ENCODE measurements at places on chromosomes 4 and X.

DNA sequence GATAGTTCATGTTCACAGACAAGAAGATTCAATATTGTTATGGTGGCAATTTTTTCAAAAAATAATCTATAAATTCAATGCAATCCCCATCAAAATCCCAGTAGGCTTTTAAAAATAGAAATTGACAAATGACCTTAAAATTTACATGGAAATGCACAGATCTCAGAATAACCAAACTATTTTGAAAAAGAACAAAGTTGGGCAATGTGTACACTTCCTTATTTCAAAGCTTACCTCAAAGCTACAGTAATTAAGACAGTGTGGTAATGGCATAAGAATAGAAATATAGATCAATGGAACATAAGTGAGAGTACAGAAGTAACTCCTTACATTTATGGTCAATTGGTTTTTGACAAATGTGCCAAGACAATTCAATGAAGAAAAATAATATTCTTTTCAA, 39.0 kb downstream of the FRMD7 start:
- no peak for DNase-seq

- no peak for DNase-seq
Measured at GRCh38 chr4:155367608-155368007, 9.2 kb downstream of the MAP9 start.

DNA sequence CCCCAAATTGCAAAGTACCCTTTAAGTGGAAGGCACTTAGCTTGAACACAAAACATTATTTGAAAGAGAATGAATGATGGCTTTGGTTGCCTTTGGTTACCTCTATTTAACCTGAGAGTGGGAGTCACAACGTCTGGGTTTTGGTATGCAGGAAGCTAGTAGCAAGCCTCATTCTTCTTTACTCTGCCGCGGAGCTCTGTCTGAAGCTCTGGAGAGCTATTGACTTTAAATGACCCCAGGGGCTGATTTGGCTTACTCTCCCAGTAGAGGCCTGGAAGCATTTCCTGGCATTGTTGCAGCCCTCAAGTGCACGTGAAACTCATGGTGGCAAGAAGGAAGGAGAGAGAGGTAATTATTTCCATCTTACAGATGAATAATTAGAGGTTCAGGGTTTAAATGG, 81.8 kb upstream of the MAGEA4 start:
- DNase-seq, result no peak

- peak; percentile 65 for DNase-seq
Measured at GRCh38 chrX:40278340-40279090, 180.8 kb upstream of the BCOR start.

DNA sequence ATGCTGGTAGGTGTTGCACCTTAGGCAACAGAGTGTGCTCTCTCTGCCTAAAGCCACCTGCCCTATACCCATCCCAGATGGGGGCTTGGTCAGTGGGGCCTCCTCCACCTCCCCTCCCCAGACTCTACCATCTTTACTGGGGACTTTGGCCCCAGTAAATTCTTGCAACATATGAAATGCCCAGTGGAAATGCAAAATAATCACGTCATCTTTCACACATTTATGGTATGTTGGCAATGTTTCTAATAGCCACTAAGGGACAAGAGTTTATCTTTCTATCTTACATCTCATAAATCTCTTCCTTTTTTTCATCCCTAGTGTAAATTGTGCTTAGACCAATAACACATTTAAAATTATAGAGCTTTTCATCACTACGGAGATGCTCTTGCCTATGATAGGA, 103.0 kb upstream of the MAML3 start:
- DNase-seq, result no peak

GRCh38 chrX:39133971-39134370, 332.7 kb downstream of the MID1IP1 start:
- DNase-seq, result no peak

- no peak for DNase-seq
Measured at GRCh38 chrX:67613366-67613765, 69.5 kb downstream of the AR start.

DNA sequence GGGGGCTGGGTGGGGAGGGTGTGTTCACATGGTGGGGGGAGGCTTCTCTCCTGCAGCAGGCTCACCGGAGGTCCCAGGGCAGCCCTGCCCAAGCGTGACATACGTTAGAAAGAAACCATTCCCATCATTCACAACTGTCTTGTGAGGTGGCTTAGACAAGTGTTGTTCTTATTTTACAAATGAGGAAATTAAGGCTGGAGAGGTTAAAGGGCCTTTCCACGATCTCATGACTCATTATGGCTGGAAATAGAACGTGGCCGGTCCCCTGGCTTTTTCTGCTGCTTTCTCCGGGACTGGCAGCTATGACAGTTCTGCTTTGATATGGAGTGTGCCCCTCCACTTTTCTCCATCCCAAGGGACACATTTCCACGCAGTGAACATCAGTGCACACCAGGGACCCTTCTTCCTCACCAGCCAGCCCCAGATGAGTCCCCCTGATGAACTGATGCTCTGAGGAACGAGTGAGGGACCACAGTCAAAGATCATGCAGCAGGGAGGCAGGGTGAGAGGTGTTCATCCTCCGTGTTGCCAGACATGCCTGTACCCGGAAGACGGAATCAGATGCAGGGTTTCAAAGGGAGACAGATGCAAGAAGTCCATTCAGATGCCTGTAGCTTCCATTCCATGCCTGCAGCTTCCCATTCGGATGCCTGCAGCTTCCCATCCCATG, 64.0 kb upstream of the ACSL1 start:
- no peak for DNase-seq

- DNase-seq, result no peak
Measured at GRCh38 chr4:77473509-77473908, 132.1 kb upstream of the CXCL13 start.

GRCh38 chr4:39542611-39543012, 15.4 kb upstream of the UGDH start:
- DNase-seq, result no peak

- no peak for DNase-seq
Measured at GRCh38 chr4:41701983-41702382, 46.5 kb downstream of the PHOX2B start.

DNA sequence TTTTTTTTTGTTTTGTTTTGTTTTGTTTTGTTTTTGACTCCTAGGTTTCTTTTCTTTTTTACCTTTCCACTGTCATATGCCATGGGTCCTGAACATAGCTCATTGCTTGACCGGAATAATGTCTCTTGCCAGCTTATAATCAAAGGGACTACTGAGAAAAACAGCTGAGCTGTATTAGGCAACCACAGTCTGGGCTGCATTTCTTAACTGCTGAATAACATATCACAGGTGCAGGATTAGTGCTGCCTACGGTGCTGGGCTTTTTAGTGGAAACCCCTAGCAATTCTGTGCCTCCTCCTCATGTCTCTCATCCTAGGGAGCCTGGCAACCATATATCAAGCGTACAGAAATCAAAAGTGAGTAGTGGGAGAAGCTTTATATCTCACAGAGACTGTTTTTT, 333.5 kb downstream of the BMPR1B start:
- no peak for DNase-seq

DNA sequence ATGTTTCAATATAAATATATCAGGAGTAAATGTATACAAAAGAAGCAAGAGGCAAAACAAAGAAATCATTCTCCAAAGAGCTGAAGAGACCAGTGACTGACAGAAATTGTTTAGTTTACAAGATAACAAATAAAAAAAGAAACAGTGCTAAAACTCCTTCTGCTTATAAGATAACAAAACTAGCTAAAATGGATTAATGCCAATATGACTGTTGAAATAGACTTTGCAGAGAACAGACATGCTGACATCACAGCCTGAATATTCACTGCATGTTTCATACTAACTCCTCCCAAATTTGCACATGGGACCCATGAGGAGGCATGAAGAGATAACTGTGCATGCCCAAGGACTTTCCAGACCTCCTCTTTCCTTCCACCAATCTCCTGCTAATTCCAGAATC, 6.2 kb upstream of the GABRA4 start:
- DNase-seq, result no peak

DNA sequence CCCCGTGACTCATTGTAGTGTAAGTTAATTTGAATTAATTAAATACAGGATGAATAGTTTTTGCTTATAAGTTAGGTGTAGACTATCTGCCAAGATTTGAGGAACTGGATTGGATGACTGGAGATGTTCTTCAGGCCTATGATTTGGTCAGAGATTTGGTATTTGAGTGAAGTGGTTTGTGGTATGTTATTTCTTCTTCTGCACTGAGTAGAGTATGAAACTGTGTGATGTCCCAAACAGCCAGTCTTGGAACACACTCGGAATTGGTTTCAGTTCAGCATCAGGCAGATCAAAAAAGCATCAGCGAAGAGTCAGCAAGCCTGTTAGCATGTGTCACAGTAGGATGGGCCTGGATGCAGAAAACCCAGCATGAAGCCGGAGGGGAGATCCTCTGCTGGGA, 294.1 kb downstream of the ARHGAP10 start:
- no peak for DNase-seq

DNA sequence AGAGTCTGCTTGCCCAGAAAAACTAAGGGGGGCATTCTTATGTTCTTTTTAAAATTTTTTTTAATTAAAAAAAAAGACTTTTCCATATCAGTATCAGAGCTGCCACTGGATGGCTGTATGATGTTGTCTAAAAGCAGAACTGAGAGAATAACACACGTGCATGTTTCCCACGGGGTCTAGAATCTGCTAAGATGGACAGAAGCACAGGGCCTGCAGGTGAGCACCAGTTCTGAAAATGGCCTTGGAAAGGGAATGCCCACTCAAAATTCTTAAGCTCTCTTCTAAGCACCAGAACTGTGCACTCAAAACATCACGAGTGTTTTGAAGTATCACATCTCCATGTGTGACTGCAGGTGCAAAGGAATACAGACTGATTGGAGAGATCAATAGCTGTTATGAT, 61.1 kb downstream of the ARAP2 start:
- no peak for DNase-seq

GRCh38 chrX:30246769-30247489, at the start of gene MAGEB1:
MAGEB1 (plus strand) TSS chrX:30247146; CDS start chrX:30250494, 3,348 bp downstream.
- no peak for DNase-seq

DNA sequence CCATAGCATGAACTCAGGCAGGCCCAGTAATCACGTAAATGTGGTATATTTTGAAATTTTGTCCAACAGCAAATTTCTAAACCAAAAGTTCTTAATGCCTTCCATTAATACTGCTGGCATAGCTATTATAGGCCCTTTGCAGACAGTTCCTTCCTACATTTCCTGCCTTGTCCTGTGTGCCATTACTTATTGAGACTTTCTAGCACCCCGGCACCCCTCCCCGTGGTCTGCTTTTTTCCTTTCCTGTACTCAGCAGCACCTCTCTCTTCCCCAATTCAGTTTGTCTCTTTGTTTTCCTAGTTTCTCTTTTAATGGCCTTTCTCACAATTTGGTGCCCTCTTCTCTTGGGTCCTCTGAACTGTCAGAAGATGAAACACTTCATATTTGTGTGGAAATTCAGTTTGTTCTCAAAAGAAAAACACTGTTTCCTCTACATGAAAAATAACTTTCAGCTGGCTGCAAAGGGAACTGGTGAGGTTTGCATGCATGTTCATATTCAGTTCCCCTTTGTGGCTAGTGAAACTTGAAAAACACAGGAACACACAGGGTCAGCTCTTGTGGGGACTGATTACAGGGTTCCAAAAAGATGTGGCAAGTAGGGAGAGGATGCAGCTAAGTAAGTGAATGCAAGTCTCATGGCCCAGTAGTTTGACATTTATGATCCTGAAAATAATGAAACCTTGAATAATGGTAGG, 17.1 kb downstream of the GPR34 start:
- no peak for DNase-seq

GRCh38 chr4:38670939-38671591, 7.1 kb downstream of the KLF3 start:
- DNase-seq, result no peak

- DNase-seq, result no peak
Measured at GRCh38 chr4:166930464-166930863, 303.8 kb downstream of the SPOCK3 start.

DNA sequence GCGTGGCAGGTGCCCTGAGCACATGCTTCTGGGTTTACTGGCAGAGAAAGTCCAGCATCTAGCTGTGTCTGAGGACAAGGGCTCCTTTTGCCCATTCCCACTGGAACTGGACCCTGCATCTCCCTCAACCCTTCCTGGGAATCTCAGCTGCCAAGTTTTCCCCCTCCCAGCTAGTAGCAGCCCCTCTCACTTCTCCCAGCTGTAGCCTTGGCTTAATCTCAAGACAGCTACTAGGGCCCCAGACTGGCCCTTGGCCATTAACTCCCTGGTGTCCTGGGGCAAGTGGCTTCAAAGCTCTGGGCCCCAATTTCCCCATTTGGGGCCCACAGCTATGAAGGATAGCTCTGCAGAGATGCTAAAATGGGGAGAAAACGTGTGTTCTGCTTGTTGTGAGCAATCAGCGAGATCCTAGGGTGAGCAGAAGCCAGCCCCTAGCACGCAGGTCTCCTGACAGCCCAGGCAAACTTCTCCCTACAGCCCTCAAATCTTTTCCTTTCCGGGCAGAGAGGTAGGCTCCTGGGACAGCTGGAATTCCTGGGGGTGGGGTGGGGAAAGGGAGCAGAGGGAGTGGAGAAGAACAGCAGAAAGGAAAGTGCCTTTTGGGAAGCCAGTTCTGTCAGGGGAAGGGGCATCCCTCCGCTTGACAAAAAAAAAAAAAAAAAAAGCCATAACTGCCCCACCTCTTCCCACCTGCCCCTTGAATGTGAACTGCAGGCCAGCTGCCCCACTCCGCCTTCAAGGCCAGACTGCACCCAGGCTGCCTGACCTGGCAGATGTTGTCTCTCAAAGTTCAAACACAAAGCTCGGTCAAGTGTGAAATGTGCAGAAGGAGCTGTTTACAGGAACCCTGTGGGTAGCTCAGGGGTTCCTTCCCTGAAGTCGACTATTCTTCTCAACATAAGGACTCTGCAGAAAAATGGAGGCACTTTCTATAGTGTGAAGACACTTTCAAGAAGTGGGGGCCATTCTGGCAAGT, 16.6 kb downstream of the FGD1 start:
- DNase-seq, result no peak

DNA sequence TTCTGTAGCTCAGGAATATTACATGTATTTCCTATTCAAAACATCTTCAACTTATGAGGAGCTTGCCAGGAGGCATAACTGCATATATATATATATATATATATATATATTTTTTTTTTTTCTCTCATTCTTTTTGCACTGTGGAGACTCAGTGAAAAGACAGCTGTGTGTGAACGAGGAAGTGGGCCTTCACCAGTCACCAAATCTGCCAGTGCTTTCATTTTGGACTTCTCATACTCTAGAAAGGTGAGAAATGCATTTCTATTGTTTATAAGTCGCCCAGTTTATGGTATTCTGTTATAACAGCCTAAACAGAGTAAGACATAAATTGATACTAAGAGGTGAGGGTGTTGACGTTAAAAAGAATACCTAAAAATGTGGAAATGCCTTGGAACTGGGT, 710.6 kb downstream of the TRAM1L1 start:
- DNase-seq, result no peak

- no peak for DNase-seq
Measured at GRCh38 chr4:39682138-39682537, 15.8 kb upstream of the UBE2K start.

GRCh38 chrX:155313766-155314165, 20.6 kb downstream of the CLIC2 start:
- no peak for DNase-seq

- no peak for DNase-seq
Measured at GRCh38 chr4:105088110-105088879, 58.4 kb upstream of the TET2 start.

GRCh38 chrX:99353412-99353811, 1056.7 kb downstream of the PCDH19 start:
- DNase-seq, result no peak

- no peak for DNase-seq
Measured at GRCh38 chr4:185238750-185239149, 29.4 kb downstream of the SNX25 start.

Data from activated CD8-positive, alpha-beta memory T cell treated with anti-CD3 and anti-CD28 coated beads for 24 hours (primary cell).